ENCODE measurements at places on chromosomes 11 and 22. TPM values are rescaled to one million over a fixed set of nuclear protein-coding genes. Genes with fewer than 3 reads are reported as not detected.

GRCh38 chr22:23910496-23911190 is 16.5 kb downstream of the MIF start:
- DNase-seq: no peak
- H3K36me3 ChIP-seq: peaks cover 15% of the 10 kb centered on the region
- no peaks in the 10 kb centered on the region for H3K27me3 ChIP-seq
- H3K4me3 ChIP-seq: no peak overlapping the region
- peaks cover 4% of the 10 kb centered on the region for H3K4me1 ChIP-seq

- DNase-seq: peak; percentile 10
- H3K36me3 ChIP-seq: peaks cover 20% of the 10 kb centered on the region
- H3K27me3 ChIP-seq: peaks cover 3% of the 10 kb centered on the region
- no peak overlapping the region for H3K27ac ChIP-seq
- H3K4me3 ChIP-seq: no peak overlapping the region
Observed at GRCh38 chr11:94597896-94598295, 30.7 kb downstream of the PIWIL4 start.

DNA sequence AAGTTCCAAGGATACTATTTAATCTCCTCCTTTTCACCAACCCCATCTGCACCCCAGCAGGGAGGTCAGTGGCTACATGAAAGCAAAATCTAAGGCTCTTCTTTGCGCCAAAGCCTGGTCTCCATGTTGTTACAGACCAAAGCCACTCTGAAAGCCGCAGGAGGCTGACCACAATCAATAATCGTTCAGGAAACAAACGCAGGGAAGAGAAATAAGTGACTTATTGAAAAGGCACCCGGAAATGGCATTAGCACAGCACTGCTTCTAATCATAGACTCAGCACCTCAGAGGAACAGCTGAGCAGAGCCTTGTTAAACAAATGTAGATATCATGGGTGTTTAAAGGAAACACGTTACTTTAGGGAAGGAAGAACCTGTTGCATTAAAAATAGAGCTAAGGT is 183.9 kb downstream of the KIRREL3 start:
- H3K27ac ChIP-seq: no peak overlapping the region
- H3K4me3 ChIP-seq: no peak overlapping the region
- no peak for DNase-seq
- H3K4me1 ChIP-seq: no peaks in the 10 kb centered on the region
- H3K27me3 ChIP-seq: no peaks in the 10 kb centered on the region

GRCh38 chr11:21554284-21554683 is 638.6 kb upstream of the ANO5 start:
- no peak for DNase-seq
- no peaks in the 10 kb centered on the region for H3K36me3 ChIP-seq
- H3K27ac ChIP-seq: no peak overlapping the region
- no peaks in the 10 kb centered on the region for H3K4me1 ChIP-seq

- H3K36me3 ChIP-seq: no peaks in the 10 kb centered on the region
- H3K4me1 ChIP-seq: peaks cover 48% of the 10 kb centered on the region
- H3K27me3 ChIP-seq: no peaks in the 10 kb centered on the region
- peak overlapping the region; percentile 42 for H3K27ac ChIP-seq
Observed at GRCh38 chr11:46554213-46555147, 39.3 kb downstream of the AMBRA1 start.

DNA sequence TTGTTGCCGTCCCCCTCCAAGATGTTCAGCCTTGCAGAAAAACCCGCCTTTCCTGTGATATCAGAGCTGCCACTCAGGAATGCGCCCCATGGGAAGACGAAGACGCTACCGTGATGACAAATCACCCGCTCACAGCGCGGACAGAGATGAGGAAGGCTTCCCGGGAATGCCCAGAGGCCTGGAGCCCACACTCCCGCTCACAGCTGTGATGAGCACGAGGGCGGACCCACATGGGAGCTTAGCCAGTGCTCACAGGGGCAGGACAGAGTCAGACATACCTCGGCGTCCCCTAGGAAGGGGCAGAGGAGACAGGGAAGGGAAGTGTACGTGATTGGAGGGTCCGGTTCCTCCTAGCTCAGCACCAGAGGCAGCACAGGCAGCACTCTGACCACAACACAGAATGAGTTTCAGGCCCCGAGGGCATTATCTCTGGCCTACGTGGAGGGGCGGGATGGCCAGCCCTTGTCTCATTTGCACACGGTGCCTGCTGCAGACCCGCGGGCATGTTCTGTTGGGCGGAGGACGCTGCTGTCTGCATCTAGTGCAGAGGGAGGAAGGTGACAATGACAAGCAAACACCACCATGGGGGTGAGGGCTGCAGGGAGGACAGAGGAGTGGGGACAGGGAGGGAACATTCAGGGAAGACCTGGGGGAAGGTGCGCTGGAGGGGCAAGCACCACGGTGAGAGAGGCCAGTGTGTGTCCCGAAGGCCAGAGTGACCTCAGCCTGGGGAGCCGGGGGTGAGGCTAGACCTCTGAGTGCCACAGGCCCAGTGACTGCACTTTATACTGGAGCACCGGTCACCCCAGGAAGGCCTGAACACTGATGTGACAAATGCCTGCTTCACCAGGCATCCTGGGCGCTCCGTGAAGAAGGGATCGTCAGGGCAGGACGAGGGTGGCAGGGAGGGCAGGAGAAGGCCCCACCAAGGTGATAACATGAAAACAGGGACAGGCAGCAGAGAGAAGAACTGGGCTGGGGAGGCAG is 79.6 kb downstream of the CELSR1 start:
- DNase-seq: no peak
- H3K27ac ChIP-seq: no peak overlapping the region
- no peaks in the 10 kb centered on the region for H3K36me3 ChIP-seq
- peaks cover 43% of the 10 kb centered on the region for H3K4me1 ChIP-seq

DNA sequence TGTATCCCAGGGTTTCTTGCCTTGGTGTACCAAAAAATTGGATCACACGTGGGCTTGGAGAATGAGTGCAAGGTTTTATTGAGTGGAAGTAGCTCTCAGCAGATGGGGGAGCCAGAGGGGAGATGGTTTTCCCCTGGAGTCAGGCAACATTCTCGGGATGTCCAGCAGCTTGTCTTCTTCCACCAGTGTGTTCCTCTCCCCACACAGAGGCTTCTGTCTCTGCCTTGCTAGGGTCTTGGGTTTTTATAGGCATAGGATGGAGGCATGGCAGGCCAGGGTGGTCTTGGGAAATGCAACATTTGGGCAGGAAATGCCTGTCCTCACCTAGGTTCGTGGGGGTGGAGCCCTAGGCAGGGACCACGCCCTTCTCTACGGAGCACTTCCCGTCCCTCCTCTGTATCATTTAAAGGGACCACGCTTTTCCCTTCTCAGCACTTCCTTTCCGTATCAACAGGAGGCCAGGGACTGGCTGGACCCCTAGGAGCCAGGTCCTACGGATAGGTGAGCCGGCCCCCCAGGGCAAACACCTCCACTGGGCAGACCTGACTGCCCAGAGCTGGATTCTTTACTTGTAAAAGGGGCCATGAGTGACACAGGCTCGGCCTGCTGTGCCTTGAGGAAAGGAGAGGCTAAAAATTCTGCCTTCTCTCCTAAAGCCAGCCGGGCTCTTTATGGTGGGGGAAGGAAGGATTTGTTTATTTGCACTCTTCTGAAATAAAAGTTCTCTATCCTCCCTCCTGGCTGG is 55.3 kb upstream of the CCDC188 start:
- peak overlapping the region; percentile 67 for H3K27ac ChIP-seq
- peak overlapping the region; percentile 53 for H3K4me3 ChIP-seq
- peak; percentile 94 for DNase-seq
- no peaks in the 10 kb centered on the region for H3K36me3 ChIP-seq

DNA sequence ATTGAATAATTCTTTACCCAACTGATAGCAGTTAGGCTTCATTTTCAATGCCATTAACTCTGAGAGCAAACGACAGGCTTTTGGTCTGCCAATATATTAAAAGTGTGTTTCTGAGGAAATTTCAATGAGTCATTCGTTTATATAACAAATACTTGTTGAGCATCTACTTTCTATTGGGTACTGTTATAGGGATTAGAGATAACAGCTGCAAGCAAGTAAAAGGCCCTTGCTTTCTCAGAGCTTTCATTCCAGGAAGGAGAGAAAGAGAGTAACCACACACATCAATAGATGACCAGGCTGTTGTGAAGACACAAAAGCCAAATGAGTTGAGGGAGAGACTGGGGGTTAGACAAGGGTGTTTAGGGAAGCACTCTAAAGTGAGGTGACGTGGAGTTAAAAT is 35.7 kb downstream of the CD44 start:
- no peak overlapping the region for H3K27ac ChIP-seq
- H3K4me3 ChIP-seq: no peak overlapping the region
- H3K27me3 ChIP-seq: peaks cover 7% of the 10 kb centered on the region

DNA sequence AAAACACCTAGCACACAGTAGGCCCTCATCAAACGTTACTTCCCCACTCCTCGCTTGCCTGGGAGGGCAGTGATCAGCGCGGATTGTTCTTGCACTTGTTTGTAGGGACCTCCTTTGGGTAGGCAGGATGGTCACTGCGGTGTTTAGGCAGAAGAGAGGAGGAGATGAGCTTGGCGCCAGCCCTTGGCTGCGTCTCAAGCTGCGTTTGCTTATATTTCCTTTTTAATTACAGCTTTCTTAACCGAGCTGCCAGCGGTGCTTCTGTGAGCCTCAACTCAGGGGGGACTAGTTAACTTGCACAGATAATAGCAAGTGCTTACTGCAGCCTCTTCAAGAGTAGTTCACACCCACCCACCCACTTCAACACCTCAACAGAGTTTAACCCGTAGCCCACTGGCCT is 15.1 kb downstream of the IFT27 start:
- no peaks in the 10 kb centered on the region for H3K36me3 ChIP-seq
- no peak for DNase-seq
- no peak overlapping the region for H3K4me3 ChIP-seq
- no peaks in the 10 kb centered on the region for H3K4me1 ChIP-seq
- peaks cover 68% of the 10 kb centered on the region for H3K27me3 ChIP-seq
- H3K27ac ChIP-seq: no peak overlapping the region

- DNase-seq: no peak
- H3K27ac ChIP-seq: no peak overlapping the region
- no peaks in the 10 kb centered on the region for H3K27me3 ChIP-seq
- H3K4me1 ChIP-seq: peaks cover 3% of the 10 kb centered on the region
Observed at GRCh38 chr11:65987336-65987735, 14.6 kb downstream of the EIF1AD start.

DNA sequence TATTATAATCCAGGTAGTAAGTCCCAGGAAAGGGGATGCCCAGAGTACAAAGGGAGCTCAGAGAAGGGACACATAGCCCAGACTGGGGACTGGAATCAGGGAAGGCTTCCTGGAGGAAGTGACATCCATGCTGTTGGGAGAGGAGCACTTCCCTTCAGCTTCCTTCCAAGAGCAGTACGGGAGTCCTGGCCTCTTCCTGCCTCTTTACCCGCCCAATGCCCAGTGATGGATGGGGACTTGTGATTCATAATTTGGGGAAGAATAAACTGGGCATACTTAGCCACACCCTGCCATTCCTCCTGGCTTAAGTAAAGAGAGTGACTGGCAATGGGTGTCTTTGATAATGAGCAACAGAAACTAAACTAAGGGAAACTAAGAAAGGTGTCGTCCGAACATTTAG is 11.5 kb downstream of the C11orf91 start:
- no peaks in the 10 kb centered on the region for H3K36me3 ChIP-seq
- peaks cover 10% of the 10 kb centered on the region for H3K4me1 ChIP-seq
- DNase-seq: no peak
- peaks cover 3% of the 10 kb centered on the region for H3K27me3 ChIP-seq
- H3K27ac ChIP-seq: no peak overlapping the region

DNA sequence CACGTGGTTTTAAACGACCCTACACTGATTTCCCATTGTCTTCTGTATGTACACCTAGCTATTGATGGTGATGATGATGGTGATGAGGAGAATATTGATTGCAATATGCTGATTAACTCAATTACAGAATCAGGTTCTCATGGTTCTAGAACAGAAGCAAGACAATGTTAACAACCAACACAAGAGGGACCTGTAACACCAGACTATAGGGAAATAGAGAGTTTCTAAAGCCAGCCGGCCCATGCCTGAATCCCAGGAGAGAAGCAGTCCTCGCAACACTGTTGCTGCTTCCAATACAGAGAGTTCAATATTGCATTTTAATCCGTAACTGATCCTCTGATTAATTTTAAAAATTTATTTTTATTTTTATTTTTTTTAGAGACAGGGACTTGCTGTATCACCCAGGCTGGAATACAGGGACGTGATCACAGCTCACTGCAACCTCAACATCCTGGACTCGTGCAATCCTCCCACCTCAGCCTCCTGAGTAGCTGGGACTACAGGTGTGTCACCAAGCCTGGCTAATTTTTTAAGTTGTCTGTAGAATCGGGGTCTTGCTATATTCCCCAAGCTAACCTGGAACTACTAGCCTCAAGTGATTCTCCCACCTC is 22.2 kb upstream of the UBASH3B start:
- 0 out of 2 replicates have a peak, but pooled peaks cover 4% of the 10 kb centered on the region for H3K27me3 ChIP-seq
- H3K27ac ChIP-seq: no peak overlapping the region
- H3K4me3 ChIP-seq: no peak overlapping the region
- no peak for DNase-seq
- no peaks in the 10 kb centered on the region for H3K4me1 ChIP-seq

DNA sequence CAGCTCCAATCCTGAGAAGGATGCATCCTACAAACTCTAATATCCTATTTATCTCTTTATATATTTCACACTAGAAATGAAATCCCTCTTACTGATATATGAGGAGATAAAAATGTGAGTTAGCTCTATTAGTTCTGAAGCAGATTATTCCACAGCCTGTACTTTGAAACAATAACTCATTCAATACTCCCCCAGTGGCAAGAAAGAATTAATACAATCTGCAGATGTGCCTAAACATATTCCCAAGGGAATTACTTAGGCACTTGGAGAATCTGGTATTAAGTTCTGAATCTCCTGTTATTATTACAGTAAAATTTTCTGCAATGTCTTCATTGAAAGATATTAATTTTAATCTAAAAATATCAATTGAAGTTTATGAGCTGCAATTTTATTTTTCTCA is 59.4 kb downstream of the DDI1 start:
- no peaks in the 10 kb centered on the region for H3K4me1 ChIP-seq
- no peaks in the 10 kb centered on the region for H3K27me3 ChIP-seq
- no peak overlapping the region for H3K4me3 ChIP-seq
- no peaks in the 10 kb centered on the region for H3K36me3 ChIP-seq
- H3K27ac ChIP-seq: no peak overlapping the region
- DNase-seq: no peak

- no peak within 1 kb of the TSS for H3K27ac ChIP-seq
- H3K4me3 ChIP-seq: no peak within 1 kb of the TSS
- H3K36me3 ChIP-seq: no peaks in the 10 kb centered on the region
- no peaks in the 10 kb centered on the region for H3K27me3 ChIP-seq
Observed at GRCh38 chr11:56314844-56315243, at the start of gene OR8K3. TSS of gene OR8K3 (plus strand) at chr11:56315144. CDS start at chr11:56318307, 3,163 bp downstream.

- no peak overlapping the region for H3K27ac ChIP-seq
- peak; percentile 47 for DNase-seq
- peaks cover 5% of the 10 kb centered on the region for H3K36me3 ChIP-seq
- H3K4me3 ChIP-seq: no peak overlapping the region
- peaks cover 19% of the 10 kb centered on the region for H3K4me1 ChIP-seq
- no peaks in the 10 kb centered on the region for H3K27me3 ChIP-seq
Observed at GRCh38 chr11:1271002-1271401, 38.4 kb downstream of the TOLLIP start.

GRCh38 chr11:36051235-36052144 is 107.6 kb downstream of the LDLRAD3 start:
- no peaks in the 10 kb centered on the region for H3K27me3 ChIP-seq
- H3K4me1 ChIP-seq: peaks cover 8% of the 10 kb centered on the region
- H3K27ac ChIP-seq: no peak overlapping the region
- H3K4me3 ChIP-seq: no peak overlapping the region
- DNase-seq: no peak

The TECTA gene
- total RNA-seq: not detected

The SMIM35 gene
- not detected for total RNA-seq

The SEPTIN3 gene
- not detected for total RNA-seq

The OR51B2 gene
- total RNA-seq: 4.0 TPM

The ATXN10 gene
- 66.7 TPM for total RNA-seq

Measured in K562 (cell line).